Stimulated activated CD4-positive, alpha-beta T cell treated with anti-CD3 and anti-CD28 coated beads, Interleukin-4, amount 100 ng/mL, for 24 hours (primary cell): ENCODE measurements at places on chromosomes 3 and 15.

DNA sequence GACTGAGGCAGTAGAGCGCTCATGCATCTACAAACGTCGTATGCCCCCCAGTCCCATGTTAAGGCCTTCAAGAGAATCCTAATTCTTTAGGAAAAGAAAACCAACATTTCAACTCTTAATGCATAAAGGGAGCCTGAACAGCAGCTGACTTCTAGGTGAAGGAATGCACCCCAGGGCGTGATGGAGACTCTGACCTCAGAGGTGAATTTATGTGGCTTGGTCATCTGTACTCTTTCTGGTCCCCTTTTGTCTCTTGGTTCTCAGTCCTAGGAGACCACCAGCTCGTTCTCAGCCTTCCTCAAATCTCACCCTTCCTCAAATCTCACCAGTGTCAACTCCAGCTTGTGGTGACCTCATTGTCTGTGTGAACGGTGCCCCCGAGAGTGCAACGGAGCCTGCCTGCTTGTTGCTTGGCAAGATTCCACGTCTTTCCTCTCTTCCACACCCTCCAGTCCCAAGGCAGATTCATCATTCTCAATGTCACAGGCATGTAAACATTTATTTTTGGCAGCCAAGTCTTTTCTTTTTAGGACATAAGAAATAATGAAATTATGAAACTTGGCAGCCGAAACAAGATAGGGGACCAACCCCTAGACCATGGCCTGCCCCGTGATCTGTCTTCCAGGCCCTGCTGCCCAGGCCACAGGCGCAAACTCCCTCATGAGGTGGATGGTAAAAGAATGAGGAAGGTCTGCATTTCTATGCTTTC, 166.2 kb downstream of the ADAMTS17 start:
- no peak for DNase-seq

GRCh38 chr3:186476044-186476468, 68.1 kb downstream of the CRYGS start:
- DNase-seq = no peak

- DNase-seq = peak; percentile 55
Measured at GRCh38 chr3:119891944-119892721, 110.2 kb downstream of the NR1I2 start.

- no peak for DNase-seq
Measured at GRCh38 chr3:186680869-186681268, 15.1 kb downstream of the HRG start.

DNA sequence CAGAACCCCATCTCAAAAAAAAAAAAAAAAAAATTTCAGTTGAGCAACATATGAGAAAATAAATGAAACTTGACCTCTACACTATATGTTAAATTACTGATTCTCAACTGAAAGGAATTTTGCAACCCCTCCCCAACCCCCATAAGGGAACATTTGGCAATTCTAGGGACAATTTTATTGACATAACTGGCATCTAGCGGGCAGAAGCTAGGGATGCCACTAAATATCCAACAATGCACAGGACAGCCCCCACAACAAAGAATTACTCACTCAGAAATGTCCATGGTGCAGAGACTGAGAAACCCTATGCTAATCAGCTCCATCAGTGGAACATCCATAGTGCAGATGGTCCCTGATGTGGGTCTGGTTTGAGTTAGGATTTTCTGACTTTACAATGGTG, 58.2 kb upstream of the OXTR start:
- no peak for DNase-seq
